ENCODE measurements at places on chromosomes 12 and 14.

- no peak for DNase-seq
These were observed 565 bp upstream of the KLHL42 start for GRCh38 chr12:27779416-27779919.

DNA sequence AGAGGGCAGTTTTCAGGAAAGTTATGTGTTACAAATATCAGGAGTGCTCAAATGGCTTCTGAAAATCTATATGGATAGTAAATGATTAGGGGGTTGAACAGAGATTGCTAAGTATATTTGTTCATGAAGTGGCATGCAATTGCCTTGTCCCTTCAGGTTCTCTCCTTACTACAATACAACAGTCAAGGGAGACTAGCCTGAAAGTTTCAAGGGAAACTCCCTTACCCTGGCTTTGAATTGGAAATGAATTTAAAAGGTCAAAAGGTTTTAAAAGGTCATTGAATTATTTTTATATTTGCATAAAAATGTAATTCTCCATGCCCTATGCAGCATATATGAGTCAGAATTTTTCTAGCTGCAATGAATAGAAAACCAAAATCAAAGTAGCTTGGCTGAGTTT lies 253.1 kb upstream of the SYT1 start:
- DNase-seq: no peak

DNA sequence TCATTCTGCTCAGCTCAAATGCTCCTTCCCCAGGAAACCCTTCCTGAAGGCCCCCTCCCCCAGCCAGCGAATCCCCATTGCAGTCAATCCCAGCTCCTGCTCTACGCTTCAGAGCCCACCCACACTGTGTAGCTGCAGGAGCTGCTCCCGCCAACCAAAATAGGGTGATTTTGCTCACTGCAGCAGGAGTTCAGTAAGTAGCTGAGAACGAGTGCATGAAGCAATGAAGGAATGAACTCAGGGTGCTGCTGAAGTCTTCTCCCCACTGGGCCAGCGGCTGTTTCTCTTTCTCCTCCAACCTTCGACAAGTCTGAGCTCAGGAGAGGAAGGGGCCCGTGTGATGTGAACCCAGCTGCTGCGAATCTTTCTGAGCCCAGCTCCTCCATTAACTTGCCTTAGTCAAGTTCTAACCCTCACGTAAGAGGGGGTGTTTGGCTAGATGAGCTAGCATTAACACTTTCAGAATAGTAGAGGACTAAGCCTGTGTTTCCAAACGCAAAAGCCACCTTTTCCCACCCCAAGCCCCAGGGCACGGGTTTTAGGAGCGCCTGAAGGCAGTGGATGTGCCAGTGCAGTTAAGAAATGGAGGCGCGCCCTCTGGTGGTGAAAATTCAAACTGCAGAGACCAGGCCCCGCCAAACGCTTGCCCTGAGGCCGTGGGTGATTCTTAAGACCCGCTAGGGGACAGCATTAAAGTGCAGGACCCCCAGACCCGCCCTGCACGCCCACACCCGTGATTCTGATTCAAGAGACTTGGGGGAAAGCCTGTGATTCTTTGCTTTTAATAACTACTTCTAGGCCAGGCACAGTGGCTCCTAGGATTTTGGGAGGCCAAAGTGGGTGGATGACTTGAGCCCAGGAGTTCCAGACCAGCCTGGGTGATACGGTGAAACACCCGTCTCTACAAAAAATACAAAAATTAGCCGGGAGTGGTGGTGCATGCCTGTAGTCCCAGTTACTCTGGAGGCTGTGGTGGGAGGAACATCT lies 11.9 kb upstream of the SERPINA4 start:
- peak; percentile 81 for DNase-seq

DNA sequence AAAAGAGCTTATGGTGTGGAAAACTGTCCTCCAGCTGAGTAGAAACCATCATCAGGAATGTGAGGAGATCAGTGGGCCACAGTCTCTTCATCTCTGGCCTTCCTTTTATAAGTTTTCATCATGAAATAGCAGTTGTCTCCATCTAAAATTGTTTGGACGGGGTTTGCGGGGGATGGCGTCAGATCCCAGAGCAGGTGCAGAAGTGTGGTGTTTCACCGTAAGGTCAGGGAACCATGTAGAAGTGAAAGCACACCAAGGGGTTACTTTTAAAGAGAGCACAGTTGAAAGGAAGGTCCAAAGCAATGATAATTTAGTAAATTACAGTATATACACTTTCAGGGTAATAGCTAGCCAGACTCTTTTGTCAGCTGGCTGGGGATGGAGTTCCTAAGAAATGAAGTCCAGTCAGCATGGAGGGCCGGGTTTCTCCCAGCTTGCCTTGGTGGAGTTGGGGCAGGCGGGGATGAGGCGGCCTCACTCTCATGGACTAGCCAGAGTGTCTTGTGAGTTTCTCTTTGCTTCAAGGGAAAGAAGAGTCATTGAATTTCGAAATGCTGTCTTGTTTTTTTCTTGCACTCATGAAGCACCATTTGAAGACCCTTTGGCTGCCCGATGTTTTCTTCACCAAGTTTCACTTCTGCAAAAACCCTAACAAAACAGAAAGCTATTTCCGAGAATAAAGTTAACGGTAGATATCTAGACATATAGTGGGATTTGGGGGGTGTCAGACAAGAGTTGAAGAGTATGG lies 100.6 kb downstream of the ETV6 start:
- DNase-seq: no peak

- DNase-seq: no peak
These were observed 26.8 kb upstream of the BMAL2 start for GRCh38 chr12:27305673-27306456.

GRCh38 chr12:82481954-82482353 lies 123.6 kb downstream of the METTL25 start:
- no peak for DNase-seq

DNA sequence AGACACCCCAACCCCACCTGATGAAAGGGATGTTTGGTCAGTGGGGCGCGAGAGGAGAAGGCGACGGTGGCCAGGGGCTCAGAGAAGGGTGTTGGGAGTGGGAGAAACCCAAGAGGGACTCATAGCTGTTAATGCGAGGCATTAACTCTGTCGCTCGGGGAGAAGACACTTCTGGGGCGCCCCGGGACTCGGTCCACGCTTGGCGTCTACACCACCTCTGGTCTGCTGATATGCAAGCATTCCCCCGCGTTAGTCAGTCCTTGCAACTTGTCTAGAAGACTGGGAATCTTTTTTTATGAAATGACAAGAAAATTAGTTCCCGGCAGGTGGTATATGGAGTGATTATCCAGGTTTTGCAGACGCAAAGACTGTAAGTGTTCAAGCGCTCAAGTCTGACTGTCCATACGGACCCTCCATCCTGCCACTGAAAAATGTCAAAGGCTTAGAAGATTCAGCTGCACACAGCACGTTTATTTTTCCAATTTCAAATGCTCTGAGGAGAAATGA lies 360 bp upstream of the SLC35F4 start:
- no peak for DNase-seq

- DNase-seq: no peak
These were observed 78.1 kb downstream of the RPS29 start for GRCh38 chr14:49508124-49508523.
